Camera-type eye (tissue), 1 donor: ENCODE measurements at places on chromosomes 4 and X. TPM values are rescaled to one million over a fixed set of nuclear protein-coding genes. Genes with fewer than 3 reads are reported as not detected.

SLC6A14 gene
- 0.99 TPM for total RNA-seq

RTL3 gene
- total RNA-seq, result 0.16 TPM

TLR10 gene
- total RNA-seq, result 0.71 TPM

AMER1 gene
- 9.8 TPM for total RNA-seq

NDP gene
- total RNA-seq, result 13.5 TPM

IRF2 gene
- 43.9 TPM for total RNA-seq

MAGEH1 gene
- total RNA-seq, result 77.3 TPM

PCSK1N gene
- total RNA-seq, result 46.4 TPM

MAGEA2B gene
- total RNA-seq, result not detected

RTL9 gene
- 1.2 TPM for total RNA-seq

COX7B2 gene
- total RNA-seq, result not detected

ARR3 gene
- 9.8 TPM for total RNA-seq

NUDT11 gene
- total RNA-seq, result 18.8 TPM

RAB40A gene
- total RNA-seq, result 0.77 TPM
